ENCODE measurements at places on chromosomes 2 and 18.

DNA sequence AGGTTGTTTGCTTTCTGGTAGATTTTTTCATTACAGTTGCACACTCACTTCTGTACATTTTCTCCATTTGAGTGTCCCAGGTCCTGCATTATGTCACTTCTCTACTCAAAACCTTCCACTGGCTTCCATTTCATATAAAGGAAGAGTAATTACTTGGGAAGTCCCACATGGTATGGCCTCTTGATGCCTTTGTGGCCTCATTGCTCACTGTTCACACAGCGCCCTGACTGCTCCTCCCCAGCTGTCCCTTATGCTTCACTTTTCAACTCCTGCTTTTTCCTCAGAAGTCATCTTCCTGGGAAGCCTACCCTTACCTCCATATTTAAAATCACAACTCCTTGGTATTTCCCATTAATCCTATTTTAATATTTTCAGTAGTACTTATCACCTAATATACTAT lies 24.7 kb downstream of the GULP1 start:
- H3K4me3 ChIP-seq, result no peak overlapping the region
- no peaks in the 10 kb centered on the region for H3K36me3 ChIP-seq
- no peak overlapping the region for H3K27ac ChIP-seq
- no peaks in the 10 kb centered on the region for H3K4me1 ChIP-seq

DNA sequence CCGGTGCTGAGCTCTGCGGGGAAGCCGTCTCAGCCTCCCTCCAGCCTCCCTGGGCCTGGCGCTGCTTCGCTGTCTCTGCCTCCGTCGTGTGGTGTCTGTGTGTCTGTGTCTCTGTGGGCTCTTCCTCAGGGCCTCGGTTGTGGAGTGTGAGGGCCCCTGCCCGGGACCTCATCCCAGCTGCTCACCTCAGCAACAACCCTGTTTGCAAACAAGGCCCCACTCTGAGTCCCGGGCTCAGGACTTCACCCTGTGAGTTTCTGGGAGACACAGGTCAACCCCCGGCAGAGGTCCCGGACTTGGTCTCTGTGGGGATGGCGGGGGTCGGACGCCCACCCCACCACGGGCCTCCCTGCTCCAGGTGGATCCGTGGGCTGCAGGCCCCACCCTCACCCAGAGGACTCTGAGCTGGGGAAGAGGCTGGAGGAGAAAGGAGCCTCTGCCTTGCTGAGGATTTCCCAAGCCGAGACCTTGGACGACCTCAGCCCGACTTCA lies 127.4 kb upstream of the CTDP1 start:
- no peaks in the 10 kb centered on the region for H3K4me1 ChIP-seq
- DNase-seq, result no peak
- H3K27ac ChIP-seq, result no peak overlapping the region
- H3K4me3 ChIP-seq, result no peak overlapping the region
- no peaks in the 10 kb centered on the region for H3K36me3 ChIP-seq

DNA sequence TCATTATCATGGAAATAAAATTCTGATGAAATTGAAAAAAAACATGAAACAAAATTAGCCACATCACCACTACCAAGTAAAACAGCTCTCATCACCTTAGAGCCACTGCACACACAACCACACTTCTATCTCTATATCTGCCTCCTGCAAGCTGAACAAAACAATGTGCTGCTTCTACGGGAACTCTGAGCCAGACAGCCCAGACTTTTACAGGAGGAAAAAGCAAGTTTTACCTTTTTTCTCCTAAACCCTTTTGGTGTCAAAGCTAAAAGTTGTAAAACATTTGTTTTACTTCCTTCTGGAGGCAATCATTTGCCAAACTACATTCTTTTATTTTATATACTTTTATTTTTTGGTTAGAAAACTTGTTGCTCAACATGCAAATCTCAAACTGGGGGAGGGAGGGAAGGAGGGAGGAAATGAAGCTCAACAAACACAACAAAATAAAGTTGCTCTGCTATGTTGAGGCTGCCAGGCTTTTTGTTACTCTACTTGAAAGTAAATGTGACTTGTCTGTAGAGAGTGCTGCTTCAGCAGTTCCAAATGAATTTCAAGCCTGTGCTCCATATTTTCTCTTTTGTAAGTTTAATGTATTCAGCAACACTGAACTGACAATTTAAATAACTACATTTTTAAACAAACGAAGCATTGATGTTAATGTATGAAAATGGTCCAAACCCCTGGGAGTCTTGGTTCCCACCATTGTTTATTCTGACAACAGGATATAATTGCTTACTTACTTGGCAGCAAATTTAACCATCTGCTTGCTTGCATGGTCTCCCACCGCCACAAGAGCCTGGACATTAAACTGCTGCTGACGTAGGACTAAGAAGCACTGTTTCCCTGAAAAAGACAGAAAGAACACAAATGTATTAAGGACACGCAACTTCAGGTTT lies 24.5 kb downstream of the DARS1 start:
- H3K27ac ChIP-seq, result peak overlapping the region; percentile 96
- H3K4me1 ChIP-seq, result peaks cover 57% of the 10 kb centered on the region
- peaks cover 77% of the 10 kb centered on the region for H3K36me3 ChIP-seq
- peak; percentile 32 for DNase-seq
- no peaks in the 10 kb centered on the region for H3K27me3 ChIP-seq

- H3K4me3 ChIP-seq, result no peak overlapping the region
- no peaks in the 10 kb centered on the region for H3K36me3 ChIP-seq
- no peak for DNase-seq
- peaks cover 9% of the 10 kb centered on the region for H3K4me1 ChIP-seq
- no peak overlapping the region for H3K27ac ChIP-seq
These were observed 10.3 kb downstream of the KHK start for GRCh38 chr2:27096748-27097297.

DNA sequence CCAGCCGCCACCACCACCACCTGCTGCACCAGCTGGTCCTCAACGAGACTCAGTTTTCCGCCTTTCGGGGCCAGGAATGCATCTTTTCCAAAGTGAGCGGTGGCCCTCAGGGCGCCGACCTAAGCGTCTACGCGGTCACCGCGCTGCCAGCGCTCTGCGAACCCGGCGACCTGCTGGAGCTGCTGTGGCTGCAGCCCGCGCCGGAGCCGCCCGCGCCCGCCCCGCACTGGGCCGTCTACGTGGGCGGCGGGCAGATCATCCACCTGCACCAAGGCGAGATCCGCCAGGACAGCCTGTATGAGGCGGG lies 1.6 kb downstream of the LRATD1 start:
- H3K27ac ChIP-seq, result no peak overlapping the region
- H3K27me3 ChIP-seq, result peaks cover 62% of the 10 kb centered on the region
- H3K36me3 ChIP-seq, result peaks cover 3% of the 10 kb centered on the region
- no peak for DNase-seq
- H3K4me1 ChIP-seq, result no peaks in the 10 kb centered on the region
- H3K4me3 ChIP-seq, result no peak overlapping the region

- H3K27ac ChIP-seq, result no peak overlapping the region
- no peak for DNase-seq
- peaks cover 24% of the 10 kb centered on the region for H3K4me1 ChIP-seq
- no peaks in the 10 kb centered on the region for H3K36me3 ChIP-seq
These were observed 2.7 kb downstream of the ST8SIA5 start for GRCh38 chr18:46754188-46754587.

GRCh38 chr2:226378753-226379705 lies 420.6 kb downstream of the IRS1 start:
- DNase-seq, result no peak
- H3K4me3 ChIP-seq, result no peak overlapping the region
- no peaks in the 10 kb centered on the region for H3K36me3 ChIP-seq
- no peak overlapping the region for H3K27ac ChIP-seq
- H3K27me3 ChIP-seq, result no peaks in the 10 kb centered on the region

- no peak overlapping the region for H3K27ac ChIP-seq
- no peak for DNase-seq
- H3K27me3 ChIP-seq, result peaks cover 52% of the 10 kb centered on the region
- no peak overlapping the region for H3K4me3 ChIP-seq
These were observed 6.9 kb upstream of the LIMS2 start for GRCh38 chr2:127681976-127682857.

- H3K27me3 ChIP-seq, result peaks cover 25% of the 10 kb centered on the region
- H3K4me3 ChIP-seq, result no peak overlapping the region
- H3K4me1 ChIP-seq, result peaks cover 8% of the 10 kb centered on the region
- no peaks in the 10 kb centered on the region for H3K36me3 ChIP-seq
- no peak for DNase-seq
- no peak overlapping the region for H3K27ac ChIP-seq
These were observed 8.5 kb upstream of the PRELID3A start for GRCh38 chr18:12399231-12399630.

- no peaks in the 10 kb centered on the region for H3K27me3 ChIP-seq
- H3K4me1 ChIP-seq, result peaks cover 2% of the 10 kb centered on the region
- DNase-seq, result no peak
- H3K4me3 ChIP-seq, result no peak overlapping the region
- H3K36me3 ChIP-seq, result peaks cover 20% of the 10 kb centered on the region
These were observed 58.7 kb upstream of the PEX13 start for GRCh38 chr2:60958800-60959199.

- peaks cover 70% of the 10 kb centered on the region for H3K4me1 ChIP-seq
- no peak for DNase-seq
- peak overlapping the region; percentile 1 for H3K4me3 ChIP-seq
- H3K36me3 ChIP-seq, result peaks cover 92% of the 10 kb centered on the region
- H3K27ac ChIP-seq, result peak overlapping the region; percentile 3
- no peaks in the 10 kb centered on the region for H3K27me3 ChIP-seq
These were observed 26.0 kb downstream of the TRABD2A start for GRCh38 chr2:84854850-84855249.

- H3K27ac ChIP-seq, result peak within 1 kb of the TSS; percentile 99
- H3K36me3 ChIP-seq, result peaks cover 52% of the 10 kb centered on the region
- H3K27me3 ChIP-seq, result no peaks in the 10 kb centered on the region
- peaks cover 31% of the 10 kb centered on the region for H3K4me1 ChIP-seq
These were observed at the start of the genes CEP76 and PSMG2 for GRCh38 chr18:12702221-12703095. CEP76 (minus strand) TSS chr18:12702723; CDS start chr18:12702548, 175 bp downstream. PSMG2 (plus strand) TSS chr18:12703042; CDS start chr18:12703108, 66 bp downstream.

DNA sequence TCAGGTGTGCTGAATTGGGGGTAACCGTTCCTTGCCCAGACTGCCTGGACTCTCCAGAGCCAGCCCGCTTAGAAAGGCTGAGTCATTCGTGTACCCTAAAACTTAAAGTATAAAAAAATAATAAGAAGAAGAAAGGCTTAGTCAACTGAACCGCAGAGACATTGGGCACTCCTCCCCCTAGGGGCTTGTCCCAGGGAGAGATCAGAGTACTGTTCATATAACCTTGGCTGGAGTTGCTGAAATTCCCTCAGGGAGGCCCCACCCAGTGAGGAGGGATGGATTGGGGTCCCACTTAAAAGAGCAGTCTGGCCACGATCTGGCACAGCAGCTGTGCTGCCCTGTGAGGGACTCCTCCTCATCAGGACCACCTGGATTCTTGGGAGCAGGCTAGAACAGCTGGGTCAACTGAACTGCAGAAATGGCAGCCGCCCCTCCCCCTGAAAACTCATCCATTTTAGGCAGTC lies 37.2 kb downstream of the ANKRD12 start:
- H3K27ac ChIP-seq, result no peak overlapping the region
- no peak for DNase-seq
- H3K4me1 ChIP-seq, result peaks cover 26% of the 10 kb centered on the region
- no peak overlapping the region for H3K4me3 ChIP-seq

DNA sequence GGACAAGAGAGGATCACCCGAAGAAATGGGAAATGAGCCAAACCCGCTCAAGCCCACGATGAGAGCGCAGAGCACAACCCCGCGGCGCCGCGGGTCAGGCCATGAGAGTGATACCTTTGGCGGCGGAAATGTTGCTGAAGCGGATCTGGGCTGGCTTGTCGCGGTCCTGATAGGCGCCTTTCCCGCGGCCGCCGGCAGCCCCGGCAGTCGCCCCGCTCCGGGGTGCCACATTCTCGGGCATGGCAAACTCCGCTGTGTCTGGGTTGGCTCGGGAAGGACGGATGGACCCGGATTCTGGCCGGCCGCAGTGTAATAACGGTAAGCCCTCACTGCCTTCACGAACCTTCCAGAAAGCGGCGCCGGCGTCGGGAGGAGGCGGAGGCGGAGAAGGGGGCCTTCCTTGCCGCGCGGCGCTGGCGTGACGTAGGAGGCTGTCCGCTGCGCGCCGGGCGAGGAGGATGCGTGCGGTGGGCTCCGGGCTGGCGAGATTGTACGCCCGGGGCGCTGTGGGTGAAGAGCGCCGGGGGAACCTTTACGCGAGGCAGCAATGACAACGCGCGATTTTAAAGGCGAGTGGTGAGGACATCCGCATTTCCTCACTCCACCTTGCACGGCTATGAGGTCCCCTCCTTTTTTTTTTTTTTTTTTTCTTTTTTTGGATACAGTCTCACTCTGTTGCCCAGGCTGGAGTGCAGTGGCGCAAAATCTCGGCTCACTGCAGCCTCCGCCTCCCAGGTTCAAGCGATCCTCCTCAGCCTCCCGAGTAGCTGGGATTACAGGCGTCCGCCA lies at the start of gene CCT4:
TSS of gene CCT4 (minus strand) at position 390 of the 789 bp plus-strand sequence. CDS start at position 241, 149 bp downstream.
- no peaks in the 10 kb centered on the region for H3K27me3 ChIP-seq
- H3K27ac ChIP-seq, result peak within 1 kb of the TSS; percentile 99
- H3K36me3 ChIP-seq, result peaks cover 40% of the 10 kb centered on the region
- H3K4me1 ChIP-seq, result peaks cover 20% of the 10 kb centered on the region
- peak within 1 kb of the TSS; percentile 96 for H3K4me3 ChIP-seq
- DNase-seq, result peak; percentile 88
